Mononuclear cell (primary cell): ENCODE measurements at places on chromosomes 2 and 18. TPM values are rescaled to one million over a fixed set of nuclear protein-coding genes. Genes with fewer than 3 reads are reported as not detected.

Gene LRRC30
- total RNA-seq, result not detected

Gene TGFA
- total RNA-seq, result 0.63 TPM

Gene APCDD1
- total RNA-seq, result under 0.01 TPM

Gene TMEM169
- 0.42 TPM for total RNA-seq

Gene GTF2A1L
- not detected for total RNA-seq

Gene STK36
- 2.0 TPM for total RNA-seq

Gene PAX8
- total RNA-seq, result 0.31 TPM

Gene GNAL
- total RNA-seq, result 0.84 TPM

Gene RBM44
- 3.5 TPM for total RNA-seq

Gene CD226
- 64.1 TPM for total RNA-seq

Gene SALL3
- total RNA-seq, result under 0.01 TPM

Gene SULT1C4
- total RNA-seq, result 0.21 TPM

Gene GPR55
- total RNA-seq, result 1.2 TPM

Gene AKAIN1
- total RNA-seq, result not detected

Gene ANKRD29
- total RNA-seq, result 0.52 TPM

Gene OXER1
- total RNA-seq, result 0.63 TPM

Gene MTCL1
- total RNA-seq, result 0.63 TPM

Gene BOLL
- 0.10 TPM for total RNA-seq

Gene ALPG
- total RNA-seq, result not detected

Gene MARCHF4
- not detected for total RNA-seq

Gene RAX
- total RNA-seq, result not detected

Gene ENOSF1
- total RNA-seq, result 16.1 TPM

Gene OTOS
- not detected for total RNA-seq

Gene CCDC102B
- total RNA-seq, result 4.1 TPM

Gene DCDC2C
- total RNA-seq, result not detected

Gene REG1B
- not detected for total RNA-seq

Gene DCC
- total RNA-seq, result under 0.01 TPM

Gene ZAP70
- total RNA-seq, result 137 TPM

Gene FOXD4L1
- 0.10 TPM for total RNA-seq

Gene LAMA1
- total RNA-seq, result not detected

Gene CYB5A
- total RNA-seq, result 3.8 TPM
